ENCODE measurements at places on chromosomes 6 and 20.

GRCh38 chr6:119544325-119545175 is 195.0 kb upstream of the MAN1A1 start:
- DNase-seq, result no peak

GRCh38 chr6:150129616-150130505 is 13.0 kb upstream of the PPP1R14C start:
- no peak for DNase-seq

- no peak for DNase-seq
Measured at GRCh38 chr6:148703900-148704299, 42.9 kb upstream of the UST start.

- DNase-seq, result peak; percentile 72
Measured at GRCh38 chr6:25431306-25431974, 152.3 kb downstream of the CARMIL1 start.

DNA sequence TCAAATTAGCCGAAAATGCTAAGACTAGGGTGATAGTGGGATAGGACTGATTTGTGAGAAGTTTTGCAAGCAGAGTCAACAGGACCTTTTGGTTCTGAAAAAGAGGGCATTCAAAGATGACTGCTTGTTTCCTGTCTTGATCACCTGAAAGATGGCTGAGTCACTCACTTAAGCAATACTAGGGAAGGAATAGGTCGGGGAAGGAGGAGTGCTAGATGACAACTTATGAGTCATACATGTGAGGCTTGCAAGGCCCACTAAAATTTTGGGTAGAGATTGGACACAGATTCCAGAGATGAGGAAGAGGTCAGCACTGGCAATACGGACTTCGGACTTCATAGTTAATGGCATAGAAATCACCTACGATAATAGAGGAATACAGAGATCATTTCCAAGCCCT is 89.2 kb downstream of the FAM83B start:
- no peak for DNase-seq

- DNase-seq, result no peak
Measured at GRCh38 chr20:50392138-50392866, 117.9 kb upstream of the PTPN1 start.

DNA sequence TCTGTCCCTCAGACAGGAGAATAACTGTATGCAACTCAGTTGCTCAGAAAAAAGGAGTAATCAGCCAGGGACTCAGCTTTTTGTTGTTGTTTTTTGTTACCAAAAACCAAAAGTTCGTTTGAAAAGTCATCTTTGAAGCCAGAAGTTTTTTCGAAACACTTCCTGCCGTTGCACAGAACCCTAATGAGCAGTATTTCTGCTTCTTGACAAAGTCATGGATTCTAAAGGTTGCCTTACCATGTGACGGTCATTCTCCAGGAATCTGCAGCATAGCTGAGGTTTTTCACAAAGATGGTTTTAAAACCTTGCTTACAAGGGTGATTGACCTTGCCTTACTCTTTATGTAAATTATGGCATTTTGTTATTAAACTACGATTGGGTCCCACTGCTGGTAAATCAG is 1.9 kb downstream of the RAB32 start:
- DNase-seq, result no peak

DNA sequence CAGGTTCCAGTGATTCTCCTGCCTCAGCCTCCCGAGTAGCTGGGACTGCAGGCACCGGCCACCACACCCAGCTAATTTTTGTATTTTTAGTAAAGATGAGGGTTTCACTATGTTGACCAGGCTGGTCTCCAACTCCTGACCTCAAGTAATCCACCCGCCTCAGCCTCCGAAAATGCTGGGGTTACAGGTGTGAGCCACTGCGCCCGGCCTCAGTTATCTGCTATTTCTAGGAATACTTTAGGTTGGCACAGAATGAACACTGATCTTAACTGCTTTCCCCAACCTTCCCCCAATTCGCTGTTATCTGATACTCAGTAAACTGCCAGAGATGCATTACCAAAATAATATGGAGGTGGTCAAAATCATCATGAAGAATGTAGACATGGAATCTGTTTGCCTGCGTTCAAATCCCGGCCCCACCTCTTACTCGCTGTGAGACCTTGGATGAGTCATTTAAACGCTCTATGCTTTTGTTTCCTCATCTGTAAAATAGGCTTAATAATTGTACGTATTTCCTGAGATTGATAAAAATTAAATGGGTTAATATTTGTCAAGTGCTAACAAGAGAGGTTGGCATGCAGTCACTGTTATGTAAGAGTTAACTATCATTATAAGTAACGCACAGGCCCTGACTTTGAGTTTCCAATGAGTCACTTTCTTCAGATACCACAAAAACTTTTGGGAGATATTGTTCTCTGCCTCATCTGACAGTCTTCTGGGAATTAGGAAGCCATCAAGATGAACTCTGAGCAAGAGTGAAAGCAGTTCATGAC is 44.5 kb upstream of the NCOA3 start:
- DNase-seq, result no peak

DNA sequence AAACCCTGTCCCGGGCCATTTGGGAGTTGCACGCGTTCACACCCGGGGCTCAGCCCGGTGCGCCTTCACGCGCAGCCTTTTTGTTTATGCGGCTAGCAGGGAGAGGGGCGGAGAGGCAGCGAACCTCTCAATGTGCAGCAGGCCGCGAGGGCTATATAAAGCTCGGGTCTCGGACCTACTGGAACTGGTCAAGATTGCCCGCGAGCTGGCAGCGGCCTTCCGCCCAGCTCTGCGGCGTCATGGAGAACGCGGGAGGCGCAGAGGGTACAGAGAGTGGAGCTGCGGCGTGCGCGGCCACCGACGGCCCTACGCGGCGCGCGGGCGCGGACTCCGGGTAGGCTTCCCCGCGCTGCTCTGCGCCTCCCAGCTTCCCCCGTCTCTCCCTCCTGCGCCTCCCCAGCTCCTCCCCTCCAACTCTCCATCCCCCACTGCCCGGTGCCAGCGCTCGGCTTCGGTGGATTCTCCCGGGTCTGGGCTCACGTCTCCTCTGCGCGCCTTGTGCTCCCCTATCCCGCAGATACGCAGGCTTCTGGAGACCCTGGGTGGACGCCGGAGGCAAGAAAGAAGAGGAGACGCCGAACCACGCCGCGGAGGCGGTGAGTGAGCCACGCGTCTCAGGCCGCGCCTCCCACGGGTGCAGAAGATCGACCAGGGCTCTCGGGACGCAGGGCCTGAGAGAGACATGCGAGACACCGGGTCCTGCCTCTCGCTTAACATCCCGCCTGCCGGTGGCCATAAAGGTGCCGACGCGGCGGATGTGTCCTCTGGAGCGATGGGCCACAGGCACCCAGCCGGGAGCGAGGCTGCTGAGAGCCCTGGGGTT is at the start of gene RIPPLY2:
Gene RIPPLY2 (plus strand): TSS at position 183 of the 823 bp plus-strand sequence. CDS start 57 bp downstream, at position 240.
- DNase-seq, result peak; percentile 37

GRCh38 chr20:46735436-46735835 is 26.0 kb downstream of the SLC2A10 start:
- DNase-seq, result no peak

GRCh38 chr20:52972190-52972937 is at the start of gene TSHZ2:
TSHZ2 (plus strand) TSS chr20:52972358; CDS start chr20:52973294, 936 bp downstream.
- peak; percentile 46 for DNase-seq

DNA sequence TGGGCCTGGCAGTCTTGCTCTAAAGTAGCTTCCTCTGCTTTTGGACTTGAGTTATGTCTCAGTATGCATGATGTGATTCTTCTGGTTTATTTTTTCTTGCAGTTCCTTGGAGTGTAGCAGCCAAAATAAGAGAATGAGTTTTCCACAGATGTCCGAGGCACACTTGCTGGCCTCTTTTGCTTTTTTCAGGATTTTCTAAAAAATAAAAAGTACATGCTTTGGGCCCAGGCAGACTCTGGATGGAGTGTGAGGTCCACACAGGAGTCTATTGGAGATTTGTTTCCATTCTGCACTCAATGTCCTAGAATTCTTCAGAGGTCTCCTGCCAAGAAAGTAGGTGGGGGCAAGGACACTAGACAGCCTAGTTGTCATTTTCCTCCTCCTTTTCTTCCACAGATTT is 477.6 kb downstream of the EPM2A start:
- no peak for DNase-seq

DNA sequence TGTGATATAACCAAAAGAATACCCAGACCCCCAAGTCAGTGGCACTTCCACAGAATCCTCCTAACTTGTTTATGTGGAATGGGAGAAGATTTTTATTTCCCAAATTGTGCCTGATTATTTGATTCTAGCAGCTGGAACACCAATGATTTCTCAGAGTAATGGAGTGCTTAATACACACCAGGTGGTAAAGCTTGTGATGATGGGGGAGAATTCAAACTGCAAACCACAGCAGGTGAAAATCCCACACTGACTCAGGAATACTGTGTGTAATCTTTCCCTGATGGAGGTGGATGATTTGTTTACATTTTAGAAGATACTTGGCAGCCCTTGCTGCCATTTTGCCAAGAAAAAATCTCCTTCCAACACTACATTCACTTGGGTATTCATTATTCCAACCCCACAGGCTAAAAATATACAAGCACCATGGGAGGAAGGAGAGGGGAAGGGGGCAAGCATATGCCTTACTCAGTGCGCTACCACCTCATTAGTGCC is 212.7 kb upstream of the PLN start:
- no peak for DNase-seq

DNA sequence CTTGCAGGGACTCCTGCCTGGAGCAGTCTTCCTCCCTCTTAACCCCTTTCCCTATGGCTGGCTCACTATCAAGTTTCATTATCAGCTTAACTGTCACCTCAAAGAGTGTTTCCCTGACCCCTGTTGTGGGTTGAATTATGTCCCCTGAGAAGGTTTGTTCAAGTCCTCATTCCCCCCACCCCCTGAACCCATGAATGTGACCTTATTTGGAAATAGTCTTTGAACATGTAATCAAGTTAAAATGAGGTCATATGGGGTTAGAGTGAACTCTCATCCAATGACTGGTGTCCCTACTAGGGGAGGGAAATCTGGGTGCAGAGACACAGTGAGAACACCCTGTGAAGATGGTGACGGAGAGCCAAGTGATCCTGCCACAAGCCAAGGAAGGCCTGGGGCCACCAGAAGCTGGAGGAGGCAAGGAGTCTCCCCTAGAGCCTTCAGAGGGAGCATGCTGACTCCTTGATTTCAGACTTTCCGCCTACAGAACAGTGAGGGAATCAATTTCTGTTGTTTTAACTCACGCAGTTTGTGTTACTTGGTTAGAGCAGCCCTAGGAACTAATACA is 165.2 kb upstream of the TOP1 start:
- DNase-seq, result no peak

DNA sequence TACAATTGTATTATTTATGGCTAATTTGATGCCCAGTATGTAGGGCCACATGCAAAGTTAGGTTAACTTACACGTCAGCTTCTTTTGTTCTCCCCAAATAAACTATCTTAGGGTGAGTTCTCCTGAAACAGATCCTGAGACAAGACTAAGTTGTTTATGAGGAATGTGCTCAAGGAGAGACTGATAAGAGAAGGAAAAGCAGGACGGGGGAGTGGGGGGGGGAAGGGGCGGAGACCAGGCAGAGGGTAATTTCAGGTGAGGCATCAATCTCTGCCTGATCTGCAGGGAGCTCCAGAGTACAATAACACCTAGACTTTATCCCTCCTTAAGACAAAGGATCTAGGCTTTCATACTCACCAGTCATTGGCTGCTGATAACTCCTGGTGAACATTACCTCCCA is 220.6 kb upstream of the BTBD3 start:
- no peak for DNase-seq

GRCh38 chr20:36628076-36628475 is 17.9 kb downstream of the SLA2 start:
- DNase-seq, result no peak

DNA sequence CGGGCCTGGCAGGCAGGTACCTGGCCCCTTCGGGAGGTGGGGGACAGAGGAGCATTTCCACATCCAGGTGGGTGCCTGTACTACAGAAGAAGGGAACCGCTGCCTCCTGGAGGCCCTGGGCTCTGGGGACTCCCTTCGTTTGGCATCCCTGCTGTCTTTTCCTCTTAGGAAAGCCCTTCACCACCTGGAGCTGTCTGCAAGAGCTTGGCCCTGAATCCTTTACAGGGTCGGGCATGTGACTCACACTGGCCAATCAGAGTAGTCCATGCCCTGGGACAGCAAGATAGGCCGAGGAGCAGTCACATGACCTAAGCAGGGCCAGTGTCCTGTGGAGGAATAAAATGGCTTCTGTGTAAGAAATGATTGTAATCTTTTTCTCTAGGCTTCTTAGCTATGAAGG is 224.9 kb downstream of the ANKRD60 start:
- DNase-seq, result no peak

DNA sequence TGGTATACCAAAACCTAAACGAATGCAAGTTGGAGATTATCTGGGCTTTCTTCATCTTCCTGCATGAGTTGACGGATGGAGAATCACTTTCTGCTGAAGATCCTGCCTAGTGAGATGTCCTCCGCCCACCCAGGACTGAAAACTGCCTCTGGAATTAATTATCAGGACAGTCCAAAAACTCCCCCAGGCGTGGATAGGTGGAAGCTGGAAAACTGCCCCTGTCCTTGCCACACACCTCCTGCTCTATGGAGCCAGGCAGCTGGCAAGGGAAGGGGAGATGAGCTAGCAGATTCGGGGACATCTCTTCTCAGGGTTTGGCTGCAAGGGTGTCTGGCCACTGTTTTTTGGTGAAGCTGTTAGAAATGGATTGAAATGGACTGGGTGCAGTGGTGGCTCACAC is 89.3 kb upstream of the ZNFX1 start:
- DNase-seq, result no peak

- DNase-seq, result no peak
Measured at GRCh38 chr6:116314878-116315277, 35.1 kb upstream of the TSPYL1 start.

DNA sequence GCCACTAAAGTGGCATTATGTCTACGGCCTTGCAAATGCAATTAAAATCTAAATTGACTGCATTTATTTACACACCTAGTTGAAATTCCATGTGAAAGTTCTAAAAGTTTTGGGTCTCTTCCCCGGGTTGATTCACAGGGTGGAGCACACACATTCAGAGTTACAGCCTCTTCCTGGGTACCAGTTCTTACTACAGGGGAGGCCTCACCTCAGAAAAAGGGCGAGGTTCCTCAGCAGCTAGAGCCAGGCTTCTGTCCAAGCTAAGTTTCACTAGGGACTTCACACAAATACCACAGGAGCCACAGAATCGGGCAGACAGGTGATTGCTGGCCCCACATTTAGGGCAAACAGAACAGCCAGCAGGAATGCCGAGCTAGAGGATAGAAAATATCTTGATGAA is 52.7 kb downstream of the DZANK1 start:
- no peak for DNase-seq

DNA sequence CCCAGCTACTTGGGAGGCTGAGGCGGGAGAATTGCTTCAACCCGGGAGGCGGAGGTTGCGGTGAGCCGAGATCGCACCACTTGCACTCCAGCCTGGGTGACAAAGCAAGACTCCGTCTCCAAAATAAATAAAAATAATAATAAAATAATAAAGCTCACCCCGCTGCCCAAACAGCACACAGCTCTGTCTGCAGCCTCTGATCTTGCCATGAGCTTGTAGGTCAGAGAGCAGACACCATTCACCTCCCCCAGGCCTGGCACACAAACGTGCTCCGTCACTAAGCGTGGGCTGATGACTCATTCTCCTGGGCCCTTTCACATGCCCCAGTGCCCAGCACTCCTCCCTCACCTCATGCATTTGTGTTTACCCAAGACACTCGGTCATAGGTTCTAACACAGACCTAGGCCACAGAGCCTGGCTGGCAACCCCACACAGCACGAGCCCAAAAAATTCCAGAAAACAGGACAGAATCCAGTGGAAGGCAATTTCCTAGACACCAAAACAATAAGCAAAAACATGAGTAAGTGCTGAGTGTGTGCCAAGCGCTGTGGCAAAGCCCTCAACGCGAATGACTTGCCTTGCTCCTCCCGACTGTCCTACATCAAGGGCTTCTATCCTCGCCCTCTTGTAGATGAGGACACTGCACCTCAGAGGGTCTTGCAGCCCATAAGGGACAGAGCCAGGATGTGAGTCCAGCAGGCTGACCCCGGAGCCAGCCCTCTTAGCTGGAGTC is 18.0 kb downstream of the ATP9A start:
- DNase-seq, result peak; percentile 25

GRCh38 chr20:23242556-23243180 is 107.9 kb upstream of the NXT1 start:
- DNase-seq, result no peak

Measured in NCI-H1694 treated with DMSO at 0.1 percent for 48 hours (cell line).